ENCODE measurements at places on chromosomes 16 and 17.

GRCh38 chr16:47644661-47645060 is 183.5 kb downstream of the PHKB start:
- no peak for DNase-seq

DNA sequence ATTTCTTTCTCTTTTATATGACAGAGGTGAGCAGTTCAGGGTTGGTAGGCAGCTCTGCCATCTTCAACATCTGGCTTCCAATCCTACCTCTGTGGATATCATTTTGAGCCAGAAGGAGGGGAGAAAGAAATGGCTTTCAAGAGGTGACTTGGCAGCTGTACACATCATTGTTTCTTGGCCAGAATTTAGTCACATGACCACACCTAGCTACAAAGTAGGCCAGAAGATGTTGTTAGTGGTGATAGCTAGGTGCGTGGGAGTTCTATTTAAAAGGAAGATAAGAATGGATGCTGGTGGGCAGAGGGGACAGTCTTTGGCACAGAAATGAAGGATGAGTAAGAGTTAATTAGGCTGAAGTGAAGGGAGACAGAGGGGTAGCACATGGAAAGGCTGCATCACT is 29.2 kb upstream of the MPHOSPH6 start:
- no peak for DNase-seq

DNA sequence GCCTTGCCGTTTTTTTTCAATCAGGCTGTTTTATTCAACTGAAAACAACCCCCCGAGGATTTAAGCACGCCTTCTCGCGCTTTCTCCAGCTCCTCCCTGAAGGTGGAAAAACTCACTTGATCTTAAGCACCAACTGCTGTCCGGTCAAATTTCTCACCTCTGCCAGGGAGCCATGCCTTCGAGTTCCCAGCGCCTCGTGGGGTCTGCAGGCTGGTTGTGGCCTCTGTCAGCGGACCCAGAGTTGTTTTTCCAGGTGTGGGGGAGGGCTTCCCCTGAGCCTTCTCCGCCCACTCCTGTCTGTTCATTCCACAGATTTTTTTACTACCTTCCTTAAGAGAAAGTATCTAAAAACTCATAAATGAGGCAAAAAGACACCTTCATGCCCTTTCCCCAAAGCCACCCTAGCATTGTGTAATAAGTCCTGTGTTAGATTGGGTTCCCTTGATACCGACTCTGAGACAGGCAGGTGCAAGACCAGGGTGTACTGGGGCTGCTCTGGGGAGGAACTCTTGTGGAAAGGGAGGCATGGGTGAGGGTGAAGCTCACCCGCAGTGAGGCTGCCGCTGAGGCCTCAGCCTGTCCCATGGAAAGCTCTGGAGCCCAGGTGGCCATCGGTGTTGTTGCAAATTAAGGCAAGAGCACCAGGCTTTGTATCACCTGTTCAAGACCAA is 101.6 kb downstream of the AXIN2 start:
- DNase-seq = no peak

DNA sequence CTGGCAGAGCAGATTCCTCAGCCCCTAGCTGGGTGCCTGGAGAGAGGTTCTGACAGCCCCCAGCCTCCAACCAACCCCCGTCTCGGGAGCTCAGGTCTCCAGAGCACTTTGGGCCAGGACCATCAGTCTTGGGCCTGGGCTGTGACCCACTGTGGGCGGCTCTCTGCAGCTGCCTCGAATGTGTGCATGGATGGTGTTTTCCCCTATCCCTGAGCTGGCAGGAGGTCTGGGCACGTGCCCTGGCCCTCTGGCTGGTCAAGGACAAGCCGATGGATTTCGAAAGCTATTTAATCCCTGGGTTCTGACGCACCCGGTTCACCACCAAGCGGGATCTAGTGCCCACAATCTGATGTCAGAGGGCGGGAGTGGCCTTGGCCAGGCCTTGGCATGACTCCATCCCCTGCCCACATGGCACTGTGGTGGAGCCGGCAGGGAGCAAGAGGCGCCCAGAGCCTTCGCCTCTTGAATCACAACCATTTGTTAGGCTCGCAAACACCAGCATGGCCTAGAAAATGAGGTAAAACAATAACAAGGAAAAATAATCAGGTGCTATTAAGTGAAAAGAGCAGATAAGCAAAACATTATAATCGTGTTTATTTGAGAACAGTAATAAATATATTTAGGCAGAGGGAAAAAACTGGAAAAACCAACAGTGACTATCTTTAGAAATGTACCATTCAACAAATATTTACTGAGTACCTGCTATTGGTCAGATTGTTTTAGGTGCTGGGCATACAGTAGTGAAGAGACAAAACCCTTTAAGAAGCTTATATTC is 69.3 kb upstream of the TOB1 start:
- DNase-seq = no peak

GRCh38 chr17:68004201-68004600 is 7.9 kb upstream of the C17orf58 start:
- DNase-seq = no peak

- no peak for DNase-seq
Measured at GRCh38 chr17:80614332-80615047, 69.9 kb downstream of the RPTOR start.

DNA sequence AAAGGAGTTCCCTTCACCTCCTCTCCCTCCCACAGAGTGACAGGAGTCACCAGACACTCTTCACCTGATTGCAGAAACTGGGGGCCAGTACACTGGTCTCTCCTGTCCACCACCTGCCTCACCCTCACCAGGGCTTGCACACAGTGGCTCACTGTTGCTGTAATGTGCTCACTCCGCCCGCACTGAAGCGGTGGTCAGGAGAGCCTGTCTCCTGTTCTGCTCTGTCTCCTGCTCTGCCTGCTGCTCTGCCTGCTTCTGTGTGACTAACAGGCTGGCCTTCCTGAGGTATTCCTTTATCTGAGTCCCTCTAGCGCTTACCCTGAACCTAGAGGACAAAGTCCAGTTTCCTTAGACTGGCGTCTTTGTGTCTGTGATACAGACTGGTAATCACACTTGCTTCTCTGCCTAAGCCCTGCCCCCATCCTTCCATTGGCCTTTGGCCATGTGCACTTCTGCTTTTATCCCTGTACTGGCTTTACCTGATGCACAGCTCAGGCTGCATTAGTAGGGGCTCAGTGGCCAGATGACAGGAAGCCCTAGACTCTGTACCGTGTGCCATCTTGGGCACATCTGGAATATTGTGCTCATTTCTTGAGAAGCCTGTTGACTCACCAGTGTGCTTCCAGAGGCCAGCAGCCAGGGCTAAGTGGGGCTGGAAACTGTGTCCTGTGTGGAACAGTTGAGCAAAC is 13.3 kb downstream of the PROCA1 start:
- no peak for DNase-seq

- DNase-seq = no peak
Measured at GRCh38 chr16:52234626-52235025, 312.3 kb downstream of the TOX3 start.

- DNase-seq = peak; percentile 7
Measured at GRCh38 chr16:12532871-12533610, 270.6 kb downstream of the CPPED1 start.

GRCh38 chr17:76996741-76997694 is 128.8 kb downstream of the MGAT5B start:
- no peak for DNase-seq

DNA sequence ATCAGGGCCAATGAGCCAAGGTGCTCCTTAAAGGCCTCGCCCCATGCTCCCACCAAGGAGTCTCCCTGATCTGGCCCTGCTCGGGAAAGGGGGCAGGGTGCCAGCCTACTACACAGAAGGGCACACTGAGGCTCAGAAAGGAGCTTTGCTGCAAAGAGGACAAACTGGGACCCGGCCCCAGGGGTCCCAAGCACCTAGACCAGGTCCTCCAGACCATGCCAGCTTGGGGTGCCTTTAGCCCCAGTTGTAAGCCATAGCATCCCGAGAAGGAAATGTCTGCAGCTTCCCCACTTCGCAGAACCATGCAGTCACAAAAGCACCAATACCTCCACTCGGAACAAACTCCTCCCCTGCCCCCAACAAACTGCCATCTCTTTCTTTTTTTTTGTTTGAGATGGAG is 74.8 kb upstream of the CDC42EP4 start:
- no peak for DNase-seq

- DNase-seq = no peak
Measured at GRCh38 chr16:81645266-81645694, 133.8 kb upstream of the PLCG2 start.

All from activated CD4-positive, alpha-beta T cell treated with anti-CD3 and anti-CD28 coated beads for 4 hours (primary cell).